NCI-H510A (cell line): ENCODE measurements at places on chromosomes 7 and 10.

- no peak for DNase-seq
Measured at GRCh38 chr10:112071596-112072133, 111.9 kb downstream of the GPAM start.

DNA sequence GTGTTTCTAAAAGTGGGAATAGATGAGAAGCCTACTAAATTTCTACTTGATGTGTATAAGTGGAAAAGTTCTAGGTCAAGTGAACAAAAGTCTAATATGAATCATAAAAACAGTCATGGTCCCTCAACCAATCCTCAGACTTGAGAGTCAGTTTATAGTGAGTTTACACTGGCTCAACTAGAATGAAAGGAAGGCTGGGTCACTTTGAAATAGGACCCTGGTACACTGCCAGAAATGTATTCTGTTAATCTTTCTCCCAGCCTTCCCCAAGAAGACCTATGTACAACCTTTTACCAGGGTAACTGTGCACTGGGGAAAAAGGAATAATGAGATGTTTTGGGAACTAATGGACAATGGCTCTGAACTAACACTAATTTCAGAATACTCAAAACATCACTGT lies 17.3 kb downstream of the ELMO1 start:
- DNase-seq, result no peak

DNA sequence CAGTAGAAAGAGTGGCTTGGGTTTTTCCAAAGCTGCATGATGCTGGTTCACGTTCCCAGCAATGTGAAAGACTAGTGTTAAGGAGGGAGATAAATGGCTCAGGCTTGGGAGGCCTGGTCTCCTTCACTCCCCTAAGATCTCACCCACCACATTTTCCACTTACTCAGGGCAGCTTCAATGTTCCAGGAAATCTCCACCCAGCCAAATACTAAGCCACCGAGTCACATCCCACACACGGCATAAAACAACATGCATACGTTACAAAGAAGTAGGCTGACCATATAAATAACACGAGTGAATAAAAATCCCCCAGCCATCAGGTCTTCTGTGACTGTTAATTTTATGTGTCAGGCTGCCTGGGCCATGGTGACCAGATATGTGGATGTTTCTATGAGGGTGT lies 303.5 kb downstream of the SFMBT2 start:
- no peak for DNase-seq

DNA sequence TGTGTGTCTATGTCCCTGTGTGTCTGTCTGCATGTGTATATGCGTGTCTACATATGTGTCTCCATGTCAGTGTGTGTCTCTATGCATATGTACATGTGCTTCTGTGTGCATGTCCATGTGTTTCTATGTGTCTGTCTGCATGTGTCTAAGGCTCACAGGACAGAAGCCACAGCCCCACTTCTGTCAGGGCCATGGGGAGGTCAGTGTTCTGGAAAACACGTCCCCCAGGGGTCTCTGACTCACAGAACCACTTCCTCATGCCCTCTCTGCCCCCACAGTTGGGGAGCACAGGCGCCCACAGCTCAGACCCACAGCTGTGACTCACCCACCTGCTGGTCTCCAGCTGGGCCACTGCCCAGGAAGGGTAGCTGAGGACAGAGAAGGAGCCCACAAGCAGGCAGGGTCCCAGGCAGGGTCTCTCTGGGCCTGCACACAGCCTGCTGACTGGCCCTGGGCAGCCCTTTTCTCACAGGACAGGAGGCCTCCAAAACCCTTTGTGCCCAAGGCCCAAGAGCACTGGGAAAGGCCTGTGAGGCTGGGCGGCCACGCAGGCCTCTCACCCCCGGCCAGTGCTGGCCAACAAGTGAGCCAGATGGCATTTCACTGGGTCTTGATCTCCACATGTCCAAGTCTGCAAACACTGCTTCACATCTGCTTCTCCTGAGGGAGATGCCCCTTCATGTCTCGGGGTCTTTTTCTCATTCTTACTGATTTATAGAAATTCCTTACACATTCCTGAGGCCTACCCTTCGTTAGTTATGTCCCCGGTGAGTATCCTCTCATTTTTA lies 102.9 kb upstream of the FAM20C start:
- DNase-seq, result no peak
